ENCODE measurements at places on chromosomes 2 and 18. TPM values are rescaled to one million over a fixed set of nuclear protein-coding genes. Genes with fewer than 3 reads are reported as not detected.

Gene ERFE
- total RNA-seq: not detected

Gene PROKR1
- not detected for total RNA-seq

Gene GPR35
- total RNA-seq: 11.7 TPM

Gene MARCO
- 16.3 TPM for total RNA-seq

Gene LRP2
- not detected for total RNA-seq

Gene MAPK4
- total RNA-seq: 22.2 TPM

Gene ATP5MC3
- 117 TPM for total RNA-seq

Gene RUFY4
- not detected for total RNA-seq

Gene SLC35F6
- 12.8 TPM for total RNA-seq

- DNase-seq: peak; percentile 55
Observed at GRCh38 chr2:190791347-190791975, 89.2 kb upstream of the GLS start.

DNA sequence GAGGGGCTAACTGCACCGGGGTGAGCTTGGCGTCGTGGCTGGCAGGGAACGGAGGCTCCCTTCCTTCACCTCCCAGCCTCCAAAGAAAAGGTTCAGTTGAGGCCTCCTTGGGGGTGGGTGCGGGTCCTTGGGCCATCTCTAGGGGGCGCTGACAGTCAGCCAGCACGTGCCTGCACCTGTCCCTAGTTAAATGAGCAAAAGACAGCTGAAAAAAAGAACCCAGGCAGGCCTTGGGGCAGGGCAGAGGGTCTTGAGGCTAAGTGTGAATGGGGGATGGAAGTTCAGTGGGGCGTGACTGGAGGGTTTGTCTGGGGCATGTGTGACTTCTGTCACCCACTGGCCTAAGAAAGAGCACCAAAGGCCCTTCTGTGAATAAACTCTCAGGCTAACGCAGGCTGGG, 56.4 kb downstream of the ZFP36L2 start:
- DNase-seq: peak; percentile 73

DNA sequence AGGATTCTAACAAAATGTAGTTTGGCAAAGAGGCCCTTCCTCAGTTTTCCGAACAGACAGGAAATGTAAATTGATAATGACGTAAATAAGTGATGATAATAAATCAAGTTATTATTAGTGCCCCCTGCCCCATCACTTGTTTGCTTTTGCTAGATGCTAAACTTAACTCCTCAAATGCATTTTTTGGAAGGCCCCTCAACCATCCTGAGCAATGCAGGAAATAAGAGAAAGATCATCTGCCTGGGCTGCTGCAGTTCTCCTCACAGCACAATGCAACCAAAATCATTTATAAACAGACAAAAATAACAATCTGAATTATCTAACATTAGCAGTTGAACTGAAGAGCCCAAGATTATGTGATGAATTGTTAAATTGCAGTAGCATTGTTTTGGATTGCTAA, 62.6 kb upstream of the PSMD14 start:
- no peak for DNase-seq

DNA sequence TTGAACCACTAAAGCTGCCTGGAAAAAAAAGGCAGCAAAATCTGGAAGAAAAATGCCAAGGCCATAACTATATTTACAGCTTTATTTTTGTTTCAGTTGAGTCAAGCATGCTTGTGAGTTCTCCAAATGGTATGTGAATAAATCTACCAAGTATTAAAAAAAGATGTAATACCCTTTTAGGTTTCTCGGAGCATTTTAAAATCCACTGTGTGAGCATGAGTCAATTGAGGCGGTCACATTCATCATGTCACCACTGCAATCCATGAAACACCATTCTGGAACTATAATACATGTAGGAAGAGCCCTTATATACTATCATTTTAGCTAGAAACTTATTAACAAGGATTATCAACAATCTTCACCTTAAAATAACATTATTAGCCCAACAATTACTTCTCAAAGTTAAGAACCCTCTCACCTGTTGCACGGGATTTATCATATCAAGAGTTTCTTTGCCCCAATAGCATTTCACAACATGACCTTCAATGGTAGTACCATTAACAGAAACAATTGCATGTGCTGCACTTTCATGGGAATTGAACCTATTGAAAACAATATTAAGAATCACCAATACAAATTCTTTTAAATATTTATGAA, 24.2 kb upstream of the C2orf42 start:
- no peak for DNase-seq

GRCh38 chr2:161780881-161781280, 156.7 kb downstream of the SLC4A10 start:
- DNase-seq: no peak

DNA sequence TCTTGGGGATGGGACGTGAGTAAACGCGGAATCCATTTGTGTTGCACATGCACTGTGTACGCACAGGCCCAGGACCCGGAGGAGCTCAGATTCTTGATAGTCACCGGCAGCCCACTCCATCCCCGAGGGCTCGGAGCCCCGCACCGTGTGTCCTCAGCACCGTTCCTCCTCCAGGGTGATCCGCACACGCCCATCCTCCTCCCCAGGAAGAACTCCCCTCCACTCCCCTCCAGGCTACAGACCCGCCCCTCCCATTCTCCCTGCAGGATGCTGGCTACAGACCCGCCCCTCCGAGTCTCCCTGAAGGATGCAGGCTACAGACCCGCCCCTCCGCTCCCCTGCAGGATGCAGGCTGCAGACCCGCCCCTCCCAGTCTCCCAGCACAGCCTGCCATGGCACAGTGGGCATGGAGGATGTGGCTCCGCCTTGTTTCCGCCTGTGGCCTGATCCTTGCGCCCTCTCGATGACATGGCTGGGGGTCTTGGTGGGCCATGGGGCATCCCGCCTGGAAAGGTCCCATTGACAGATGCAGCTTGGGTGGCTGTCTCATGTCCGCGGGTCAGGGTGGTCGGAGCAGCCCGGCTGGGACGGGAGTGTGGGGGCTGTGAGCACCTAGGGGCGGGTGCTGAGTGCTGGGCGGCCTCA, 14.1 kb downstream of the CTDP1 start:
- DNase-seq: no peak

- DNase-seq: no peak
Observed at GRCh38 chr2:20595439-20596192, 55.3 kb downstream of the HS1BP3 start.

- no peak for DNase-seq
Observed at GRCh38 chr2:208711598-208711997, 305.0 kb downstream of the PTH2R start.

DNA sequence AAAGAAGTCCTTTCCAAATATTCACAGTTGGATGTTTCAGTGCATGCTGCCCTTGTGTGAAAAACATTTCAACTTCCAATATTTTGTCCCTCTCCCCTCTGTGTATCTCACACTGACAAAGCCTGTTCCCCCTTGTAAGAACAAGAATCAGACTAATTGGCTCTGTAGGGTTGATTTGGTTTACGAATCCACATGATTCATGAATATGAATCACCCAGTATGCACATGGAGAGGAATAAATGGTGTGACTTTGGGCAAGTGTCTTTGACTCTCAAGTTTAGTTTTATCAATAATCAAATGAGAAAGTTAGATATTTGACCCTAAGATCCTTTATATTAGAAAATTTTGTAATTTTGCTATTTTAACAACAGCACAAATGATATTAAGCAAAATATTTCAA, 9.3 kb upstream of the CDH20 start:
- no peak for DNase-seq

DNA sequence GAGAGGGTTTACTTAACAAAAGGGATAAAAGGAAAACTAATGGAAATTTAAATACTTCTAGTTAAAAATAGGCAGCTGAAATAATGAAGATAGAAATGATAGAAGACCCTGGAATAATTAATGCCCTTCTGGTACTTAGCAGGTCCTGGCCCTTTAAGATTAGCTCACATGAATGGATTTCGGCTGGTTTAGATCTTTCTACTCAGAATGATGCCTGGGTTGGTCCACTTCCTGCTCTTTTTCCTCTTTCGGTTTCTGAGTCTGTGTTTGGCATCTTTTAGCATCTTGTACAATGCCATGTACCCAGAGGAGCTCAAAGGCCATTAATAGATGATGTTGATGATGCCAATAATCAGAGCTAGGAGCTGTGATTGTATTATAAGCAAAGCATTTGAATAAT, 290.5 kb downstream of the CLIP4 start:
- DNase-seq: peak; percentile 19

GRCh38 chr2:219951099-219951498, 323.7 kb downstream of the SLC4A3 start:
- DNase-seq: no peak

DNA sequence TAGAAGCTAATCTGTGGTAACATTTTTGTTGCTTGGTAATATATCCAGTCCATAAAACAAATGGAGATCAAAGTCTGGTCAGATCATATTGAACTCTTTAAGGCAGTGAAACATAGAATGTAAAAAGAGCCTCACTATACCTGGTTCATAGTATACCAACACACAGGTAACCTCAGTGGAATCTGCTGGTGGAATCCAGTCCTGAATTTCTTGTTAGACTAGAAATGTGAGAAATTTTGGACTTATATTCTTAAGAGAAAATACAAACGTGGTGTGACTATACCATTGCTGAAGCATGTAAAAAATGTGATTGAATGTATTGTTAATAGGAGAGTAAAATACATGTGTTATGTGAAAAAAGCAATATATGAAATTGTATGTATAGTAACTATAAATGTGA, 46.1 kb upstream of the GRHL1 start:
- no peak for DNase-seq

GRCh38 chr18:525036-525797, 24.7 kb upstream of the COLEC12 start:
- peak; percentile 16 for DNase-seq

GRCh38 chr2:66547887-66548286, 113.0 kb downstream of the MEIS1 start:
- DNase-seq: no peak

DNA sequence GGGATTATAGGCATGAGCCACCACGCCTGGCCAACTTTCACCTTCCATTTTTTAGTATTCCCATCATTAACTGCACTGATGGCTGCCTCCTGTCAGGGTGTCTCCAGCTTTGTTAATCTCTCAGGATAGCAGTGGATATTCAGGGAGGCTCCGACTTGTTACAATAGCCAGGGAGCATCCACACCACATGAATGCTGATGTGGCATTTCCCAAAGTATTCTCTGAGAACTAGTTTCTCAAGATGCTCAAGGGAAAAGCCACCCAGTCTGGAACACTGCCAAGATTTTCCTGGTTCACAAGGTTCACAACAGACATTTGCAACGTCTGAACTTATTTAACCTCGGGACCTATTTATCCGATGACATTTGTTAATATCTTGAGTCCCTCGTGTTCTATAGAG, 33.8 kb downstream of the ZNF519 start:
- DNase-seq: no peak

DNA sequence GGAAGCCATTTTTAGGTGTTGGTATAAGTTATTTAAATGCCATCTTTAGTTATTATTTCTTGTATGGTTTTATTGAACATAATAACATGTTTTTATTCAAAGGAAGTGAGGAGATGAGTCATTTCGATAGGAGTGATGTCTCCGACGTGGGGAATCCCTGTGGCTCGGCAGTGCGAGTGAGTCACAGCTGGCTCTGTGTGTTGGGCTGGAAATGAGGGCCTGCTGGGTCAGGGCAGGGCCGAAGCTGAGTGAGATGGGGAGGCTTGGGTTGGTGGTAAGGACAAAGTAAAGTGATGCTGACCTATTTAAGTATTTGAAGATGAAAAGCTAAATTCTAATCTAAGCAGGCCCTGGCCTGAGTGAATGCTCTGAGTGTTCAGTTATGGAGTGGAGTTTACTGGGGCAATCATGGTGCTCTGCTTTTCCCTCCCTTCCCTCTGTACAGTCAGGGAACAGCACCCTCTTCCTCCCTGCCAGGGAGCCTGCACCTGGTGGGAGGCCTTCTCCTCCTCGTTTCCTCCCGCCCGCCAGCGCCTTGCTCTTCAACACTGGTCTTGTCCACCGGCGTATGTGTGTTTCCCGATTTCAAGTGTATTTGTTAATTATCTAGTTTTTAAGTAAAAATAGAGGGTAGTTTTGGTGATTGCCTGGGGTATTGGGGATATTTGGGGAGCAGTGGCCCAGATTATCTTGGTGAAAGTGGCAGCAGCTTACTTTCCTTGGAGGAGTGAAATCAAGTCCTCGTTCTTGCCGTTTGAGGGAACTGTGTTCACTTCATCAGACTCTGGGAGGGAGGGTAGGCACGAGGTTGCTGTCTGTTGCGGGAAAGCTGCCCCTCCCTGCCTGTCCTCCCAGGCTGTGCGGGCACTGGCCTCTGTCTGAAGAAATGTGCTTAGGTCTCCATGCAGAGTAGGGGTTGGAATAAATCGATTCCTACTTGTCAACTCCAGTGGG, 157.0 kb downstream of the LDLRAD4 start:
- DNase-seq: peak; percentile 74

DNA sequence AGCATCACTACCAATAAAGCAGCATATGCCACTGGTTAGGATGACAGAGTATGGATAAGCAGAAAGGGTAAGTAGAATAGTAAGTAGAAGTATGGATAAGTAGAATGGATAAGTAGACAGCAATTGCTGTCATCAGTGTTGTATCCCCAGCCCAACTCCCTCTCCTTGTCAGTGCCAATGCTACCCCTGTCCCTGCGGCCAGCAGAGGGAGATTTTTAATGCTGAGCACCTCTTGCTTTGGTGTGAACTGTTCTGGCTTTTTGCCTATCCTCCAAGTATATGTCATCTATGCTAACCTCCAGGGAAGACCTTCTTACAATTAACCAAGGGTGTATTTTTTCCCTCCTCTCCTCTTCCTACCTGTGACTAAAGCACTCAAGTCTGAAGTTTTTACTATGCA, 136.7 kb upstream of the SPHKAP start:
- peak; percentile 30 for DNase-seq

GRCh38 chr18:45198526-45198925, 416.8 kb upstream of the SLC14A2 start:
- no peak for DNase-seq

GRCh38 chr2:182242609-182243008, 184.2 kb downstream of the PDE1A start:
- no peak for DNase-seq

DNA sequence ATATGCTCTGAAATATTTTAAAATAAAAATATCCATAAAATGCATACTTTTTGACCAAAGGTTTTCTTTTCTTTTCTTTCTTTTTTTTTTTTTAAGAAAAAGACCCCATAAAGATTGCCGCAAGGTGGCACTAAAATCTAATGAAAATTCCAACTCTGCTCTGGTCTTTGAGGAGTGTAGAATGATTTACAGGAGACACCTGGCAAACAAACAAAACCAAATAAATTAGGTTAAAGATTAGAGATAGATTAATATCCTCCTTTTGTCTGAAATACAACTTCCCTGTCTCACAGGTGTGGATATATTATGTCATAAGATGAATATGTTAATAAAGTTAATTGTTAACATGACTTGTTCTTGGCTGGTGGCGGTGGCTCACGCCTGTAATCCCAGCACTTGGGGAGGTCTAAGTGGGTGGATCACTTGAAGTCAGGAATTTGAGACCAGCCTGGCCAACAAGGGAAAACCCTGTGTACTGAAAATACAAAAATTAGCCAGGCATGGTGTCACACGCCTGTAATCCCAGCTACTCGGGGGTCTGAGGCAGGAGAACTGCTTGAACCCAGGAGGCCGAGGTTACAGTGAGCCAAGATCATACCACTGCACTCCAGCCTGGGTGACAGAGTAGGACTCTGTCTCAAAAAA, 3.5 kb upstream of the RHOB start:
- DNase-seq: peak; percentile 78

GRCh38 chr2:227886149-227886548, 14.7 kb downstream of the DAW1 start:
- no peak for DNase-seq

- DNase-seq: no peak
Observed at GRCh38 chr2:60536746-60537145, 16.7 kb downstream of the BCL11A start.

GRCh38 chr2:111156529-111156928, 35.8 kb downstream of the BCL2L11 start:
- DNase-seq: no peak

Measured in stomach (tissue), 19 donors.